Activated CD8-positive, alpha-beta memory T cell treated with anti-CD3 and anti-CD28 coated beads, Interleukin-2, amount 50 U/mL, for 4 hours (primary cell): ENCODE measurements at places on chromosomes 3 and 15.
A peak's percentile ranks its signal among the peaks of the same experiment; 100 is the strongest.

- no peak for DNase-seq
Measured at GRCh38 chr15:75032395-75032794, 9.0 kb downstream of the PPCDC start.

DNA sequence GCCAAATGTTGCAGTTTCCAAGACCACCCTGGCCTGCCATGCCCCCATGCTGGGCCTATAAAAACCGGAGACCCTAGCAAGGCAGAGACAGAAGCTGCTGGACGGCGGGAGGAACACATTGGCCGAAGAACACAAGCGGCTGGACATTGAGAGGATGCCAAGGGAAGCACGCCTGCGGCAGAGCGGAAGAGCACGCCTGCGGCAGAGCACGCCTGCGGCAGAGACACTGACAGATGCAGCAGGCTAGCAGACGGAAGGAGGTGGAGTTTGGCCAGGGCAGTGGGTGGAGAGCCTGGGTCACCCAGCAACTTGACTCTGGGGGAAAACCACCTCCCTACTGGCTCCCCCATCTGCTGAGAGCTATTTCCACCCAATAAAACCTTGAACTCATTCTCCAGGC, 322.3 kb upstream of the TBL1XR1 start:
- no peak for DNase-seq

DNA sequence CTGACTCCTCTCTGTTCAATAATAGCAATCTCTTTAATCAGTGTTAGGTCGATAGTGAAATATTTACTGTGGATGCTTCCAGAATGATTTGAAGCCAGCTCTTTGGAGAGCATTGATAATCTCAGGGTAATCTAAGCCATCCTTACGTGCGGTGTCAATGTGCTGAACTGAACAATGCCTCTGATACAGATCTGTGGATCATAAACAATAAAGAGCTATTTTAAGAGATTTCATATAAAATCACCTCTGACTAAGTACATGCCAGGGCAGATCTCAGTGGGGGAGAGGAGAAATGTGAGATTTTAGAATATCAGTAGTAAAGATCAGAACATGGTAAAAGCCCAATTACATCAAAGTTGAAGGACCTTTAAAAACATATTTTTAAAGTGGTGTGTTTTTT, 319.3 kb upstream of the GBE1 start:
- DNase-seq: no peak

DNA sequence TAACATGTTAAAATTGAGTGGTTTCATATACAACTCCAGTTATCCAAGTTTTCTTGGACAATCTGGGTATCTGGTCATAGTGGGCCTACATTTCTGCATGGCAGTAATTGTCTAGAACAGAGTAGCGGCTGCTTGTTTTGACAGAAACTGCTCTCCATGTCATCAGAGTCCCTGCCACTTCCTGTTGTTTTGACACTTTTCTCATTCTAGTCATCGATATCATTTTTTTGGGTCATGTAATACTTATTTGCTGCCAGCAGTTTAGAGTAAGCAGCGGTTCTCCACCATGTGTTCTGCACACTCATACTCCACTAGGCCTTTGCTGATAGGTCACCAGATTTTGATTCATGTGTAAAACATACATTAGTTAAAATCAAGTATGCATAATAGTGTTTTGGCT, 81.5 kb downstream of the SLC25A26 start:
- DNase-seq: no peak

GRCh38 chr3:184600685-184601377, 39.2 kb downstream of the EPHB3 start:
- no peak for DNase-seq

DNA sequence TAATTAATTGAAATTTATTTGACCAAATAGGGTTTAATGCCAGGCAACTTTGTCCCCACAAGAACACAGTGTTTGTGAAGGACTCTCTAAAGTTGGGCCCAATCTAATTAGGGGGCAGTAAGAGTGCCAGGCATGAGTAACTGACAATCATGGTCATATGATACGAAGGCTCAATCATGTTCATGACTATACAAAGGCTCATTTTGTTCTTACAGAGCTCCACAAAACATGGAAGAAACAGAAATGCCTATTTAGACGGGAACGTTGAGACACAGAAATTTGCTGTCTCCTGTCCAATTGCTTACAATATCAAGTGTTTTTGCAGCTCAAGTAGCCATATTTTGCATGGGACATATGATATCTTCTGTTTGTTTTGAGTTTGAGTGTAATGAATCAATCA, 391.1 kb downstream of the SI start:
- DNase-seq: no peak

DNA sequence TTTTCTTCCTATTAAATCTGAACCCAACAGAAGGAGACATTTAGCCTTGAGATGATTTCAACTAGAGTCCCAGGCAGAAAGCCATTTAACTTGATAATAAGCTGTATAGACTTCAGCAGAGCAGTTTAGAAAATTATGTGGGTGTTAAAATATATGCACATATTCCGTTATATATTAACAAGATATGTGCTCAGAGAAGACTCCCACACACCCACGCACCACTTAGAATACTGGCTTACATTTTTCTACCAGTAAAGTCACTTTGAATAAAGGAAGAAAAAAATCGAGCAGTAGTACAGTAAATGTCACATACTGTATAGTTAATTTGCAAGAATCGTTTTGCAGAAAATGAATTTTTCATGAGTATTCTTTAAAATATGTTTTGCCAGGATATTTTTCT, 599.3 kb downstream of the FGF12 start:
- DNase-seq: no peak

DNA sequence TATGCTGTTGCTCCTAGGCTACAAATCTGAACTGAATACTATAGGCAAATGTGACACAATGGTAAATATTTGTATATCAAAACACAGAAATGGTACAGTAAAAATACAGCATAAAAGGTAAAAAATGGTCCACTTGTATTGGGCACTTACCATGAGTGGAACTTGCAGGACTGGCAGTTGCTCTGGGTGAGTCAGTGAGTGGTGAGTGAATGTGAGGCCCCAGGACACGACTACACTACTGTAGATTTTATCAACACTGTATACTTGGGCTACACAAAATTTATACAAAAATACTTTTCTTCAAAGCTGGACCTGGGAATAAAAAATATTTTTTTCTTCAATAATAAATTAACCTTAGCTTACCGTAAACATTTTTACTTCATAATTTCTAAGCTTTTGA, 41.6 kb upstream of the DUT start:
- DNase-seq: no peak

DNA sequence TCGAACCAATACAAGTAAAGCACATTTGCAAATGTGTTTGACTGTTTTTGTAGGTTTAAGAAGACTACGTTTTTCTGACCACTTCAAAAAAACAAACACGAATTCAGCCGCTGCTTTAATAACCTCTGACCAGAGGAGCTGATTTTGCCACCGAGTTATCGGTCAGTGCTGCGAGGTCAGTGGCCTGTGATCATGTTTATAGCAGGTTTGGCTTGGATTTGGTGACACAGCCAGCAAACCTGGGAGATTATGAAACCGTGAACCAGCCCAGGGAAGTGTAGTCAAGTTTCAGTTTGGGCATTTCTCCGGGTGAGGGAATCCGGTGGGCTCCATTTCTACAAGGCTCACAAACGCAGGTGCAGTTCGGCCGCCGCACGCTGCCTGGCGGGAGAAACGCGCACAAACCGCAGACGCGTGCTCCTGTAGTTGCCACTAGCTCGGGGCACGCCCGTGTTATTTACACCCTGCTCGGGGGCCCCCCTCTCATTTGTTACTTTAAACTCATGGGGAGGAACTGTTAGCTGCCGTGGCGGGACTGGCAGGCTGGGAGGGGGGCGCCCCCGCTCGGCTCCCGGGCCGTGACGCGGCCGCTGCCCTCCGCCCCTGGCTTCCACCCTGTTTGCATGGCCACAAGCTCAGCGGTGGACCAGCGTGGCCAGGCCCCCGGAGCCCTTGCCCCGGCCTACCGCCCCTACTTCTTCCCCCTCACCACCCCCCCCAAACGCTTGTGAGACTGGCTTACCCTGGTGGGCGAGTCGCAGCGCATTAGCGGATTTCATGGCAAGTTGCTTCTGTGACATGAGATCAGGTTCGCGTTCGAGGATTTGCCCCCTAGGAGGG, 13.6 kb upstream of the ONECUT1 start:
- no peak for DNase-seq

DNA sequence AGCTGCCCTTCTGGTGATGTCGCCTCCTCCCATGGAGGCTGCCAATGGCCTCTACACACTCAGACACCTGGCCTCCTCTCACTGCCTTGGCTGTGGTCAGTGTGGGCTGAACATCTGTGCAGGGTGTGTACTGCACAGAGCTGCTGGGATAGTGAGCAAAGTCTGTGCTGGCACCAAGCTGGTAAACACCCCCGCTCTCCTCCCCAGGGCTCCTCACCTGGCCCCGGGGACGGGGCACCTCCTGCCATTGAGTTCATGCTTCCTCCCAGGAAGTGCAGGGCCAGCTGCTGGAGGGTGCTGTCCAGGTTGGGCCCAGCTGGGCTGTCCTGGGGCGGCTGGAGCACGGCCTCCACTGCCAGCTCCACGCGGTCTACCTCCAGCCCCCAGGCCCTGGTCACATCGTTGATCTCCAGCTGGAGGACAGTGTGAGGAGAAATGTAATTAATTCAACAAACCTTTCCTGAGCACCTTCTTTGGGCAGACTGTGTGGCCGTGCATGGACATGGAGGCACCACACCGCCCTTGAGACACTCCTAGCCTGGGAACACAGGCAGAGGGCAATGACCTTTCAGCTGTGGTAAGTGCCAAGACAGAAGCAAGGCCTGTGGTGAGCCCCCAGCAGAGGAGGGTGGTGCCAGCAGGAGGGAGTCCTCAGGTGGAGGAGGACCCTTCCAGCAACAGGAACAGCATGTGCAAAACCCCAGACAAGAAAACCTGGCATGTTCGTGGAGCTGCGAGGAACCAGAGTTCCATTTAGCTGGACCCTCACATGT, 6.8 kb downstream of the STOML1 start:
- DNase-seq: no peak

GRCh38 chr15:70480196-70480856, 283.0 kb downstream of the UACA start:
- peak; percentile 58 for DNase-seq

GRCh38 chr3:30524357-30525040, 81.9 kb upstream of the TGFBR2 start:
- no peak for DNase-seq

DNA sequence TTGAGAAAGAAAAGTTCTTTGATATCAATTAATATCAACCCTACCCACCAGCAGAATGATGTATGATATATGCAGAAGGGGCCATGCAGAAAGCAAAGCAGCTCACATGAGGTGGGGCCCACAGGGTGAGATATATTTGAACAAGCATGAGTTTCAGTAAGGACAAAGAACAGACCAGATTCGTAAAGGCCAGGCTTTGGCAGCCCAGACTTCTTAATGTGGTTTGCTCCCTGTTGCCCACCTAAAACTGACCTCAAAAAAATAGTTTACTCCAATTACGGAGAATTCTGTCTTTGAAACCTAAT, 255.7 kb upstream of the WNT5A start:
- DNase-seq: no peak

- no peak for DNase-seq
Measured at GRCh38 chr3:72475258-72476138, 372.7 kb downstream of the SHQ1 start.

DNA sequence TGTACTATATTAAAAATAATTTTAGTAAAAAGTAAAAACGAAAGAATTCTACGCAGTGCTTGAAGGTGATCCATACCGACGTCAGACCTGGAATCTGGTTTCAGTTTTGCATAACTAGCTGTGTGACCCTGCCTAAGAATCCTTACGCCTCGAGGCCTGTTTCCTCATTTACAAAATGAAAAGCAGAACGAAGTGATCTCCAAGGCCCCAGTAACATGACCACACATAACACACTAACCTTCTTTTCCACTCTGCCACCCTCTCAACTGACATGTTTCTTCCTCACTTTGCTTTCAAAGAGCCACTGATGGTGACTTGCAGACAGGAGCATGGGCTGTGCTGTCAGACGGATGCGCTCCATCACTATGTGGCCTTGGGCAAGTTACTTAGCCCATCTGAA, 4.8 kb downstream of the MESD start:
- no peak for DNase-seq

DNA sequence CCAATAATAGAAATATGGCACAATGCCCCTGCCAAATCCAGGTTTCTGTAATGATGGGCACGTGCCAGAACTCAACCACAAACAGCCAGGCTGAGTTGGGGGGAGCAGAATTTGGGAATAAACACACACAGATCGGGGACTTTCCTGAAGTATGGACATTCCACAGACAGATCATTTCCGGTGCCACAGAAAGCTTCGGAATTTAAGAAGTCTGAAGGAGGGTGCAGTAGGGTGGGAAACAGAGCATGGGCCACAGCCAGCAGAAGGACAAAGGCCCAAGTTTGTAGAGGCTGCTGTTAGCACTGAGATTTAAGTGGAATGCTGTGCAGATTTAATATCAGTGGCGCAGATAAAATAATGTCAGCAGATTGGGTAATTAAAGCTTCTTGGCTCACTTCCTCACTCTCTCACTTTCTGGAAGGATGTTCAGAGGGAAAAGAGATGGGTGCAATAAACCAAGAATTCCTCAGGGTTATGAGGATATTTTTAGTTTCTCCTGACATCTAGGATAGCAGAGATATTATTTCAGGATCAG, 67.4 kb downstream of the MYLK start:
- DNase-seq: no peak
